Activated CD8-positive, alpha-beta T cell treated with anti-CD3 and anti-CD28 coated beads, Interleukin-2, amount 10 ng/mL, durations not matched to agents 7 days and 5 days (primary cell): ENCODE measurements at places on chromosomes 12 and 14.

DNA sequence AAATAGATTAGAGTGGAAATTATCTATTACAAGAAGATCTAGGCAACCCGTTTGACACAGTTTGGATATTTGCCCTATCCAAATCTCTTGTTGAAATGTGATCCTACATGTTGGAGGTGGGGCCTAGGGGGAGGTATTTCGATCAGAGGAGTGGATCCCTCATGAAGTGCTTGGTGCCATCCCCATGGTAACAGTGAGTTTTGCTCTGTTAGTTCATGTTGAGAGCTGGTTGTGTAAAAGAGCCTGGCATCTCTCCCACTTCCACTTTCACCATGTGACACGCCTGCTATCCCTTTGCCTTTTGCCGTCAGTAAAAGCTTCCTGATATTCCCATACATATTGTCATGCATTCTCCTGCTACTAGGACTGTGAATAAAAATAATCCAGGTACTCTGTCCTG lies 66.4 kb upstream of the FLRT2 start:
- no peak overlapping the region for H3K4me3 ChIP-seq
- no peaks in the 10 kb centered on the region for H3K4me1 ChIP-seq
- DNase-seq = no peak
- H3K27me3 ChIP-seq = no peaks in the 10 kb centered on the region
- H3K27ac ChIP-seq = no peak overlapping the region
- H3K36me3 ChIP-seq = no peaks in the 10 kb centered on the region

DNA sequence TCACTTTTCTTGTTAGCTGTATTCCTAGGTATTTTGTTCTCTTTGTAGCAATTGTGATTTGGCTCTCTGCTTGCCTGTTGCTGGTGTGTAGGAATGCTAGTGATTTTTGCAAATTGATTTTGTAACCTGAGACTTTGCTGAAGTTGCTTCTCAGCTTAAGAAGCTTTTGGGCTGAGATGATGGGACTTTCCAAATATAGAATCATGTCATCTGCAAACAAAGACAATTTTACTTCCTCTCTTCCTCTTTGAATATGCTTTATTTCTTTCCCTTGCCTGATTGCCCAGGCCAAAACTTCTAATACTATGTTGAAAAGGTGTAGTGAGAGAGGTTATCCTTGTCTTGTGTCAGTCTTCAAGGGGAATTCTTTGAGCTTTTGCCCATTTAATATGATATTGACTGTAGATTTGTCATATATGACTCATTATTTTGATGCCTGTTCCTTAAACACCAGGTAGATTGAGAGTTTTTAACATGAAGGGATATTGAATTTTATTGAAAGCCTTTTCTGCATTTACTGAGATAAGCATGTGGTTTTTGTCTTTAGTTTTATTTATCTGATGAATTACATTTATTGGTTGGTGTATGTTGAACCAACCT lies 26.7 kb downstream of the CLECL1 start:
- no peak overlapping the region for H3K27ac ChIP-seq
- peaks cover 66% of the 10 kb centered on the region for H3K4me1 ChIP-seq
- no peak overlapping the region for H3K4me3 ChIP-seq
- no peak for DNase-seq
- H3K36me3 ChIP-seq = peaks cover 37% of the 10 kb centered on the region

DNA sequence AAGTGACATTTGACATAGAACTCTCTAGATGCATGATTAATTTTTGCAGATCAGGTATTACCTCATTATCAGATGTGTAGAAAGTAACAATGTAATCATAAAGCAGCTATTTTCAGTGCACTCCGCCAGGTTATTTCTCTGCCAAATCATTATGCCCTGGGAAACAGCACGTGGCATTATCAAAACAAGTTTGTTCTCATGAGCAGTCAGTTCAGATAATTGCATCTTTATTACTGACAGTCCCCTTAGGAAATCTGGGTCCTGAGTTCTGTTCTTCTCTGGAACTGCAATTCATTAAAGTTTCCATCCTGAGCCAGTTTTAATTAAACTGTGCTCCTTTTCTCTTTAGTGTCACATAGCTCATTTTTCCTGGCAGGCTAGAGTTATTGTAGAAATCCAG lies 94.7 kb upstream of the KRR1 start:
- H3K4me3 ChIP-seq = no peak overlapping the region
- H3K36me3 ChIP-seq = no peaks in the 10 kb centered on the region
- H3K27ac ChIP-seq = no peak overlapping the region
- no peaks in the 10 kb centered on the region for H3K4me1 ChIP-seq
- H3K27me3 ChIP-seq = peaks cover 10% of the 10 kb centered on the region

GRCh38 chr12:12890543-12891079 lies 751 bp upstream of the GPRC5A start:
- H3K4me1 ChIP-seq = peaks cover 8% of the 10 kb centered on the region
- H3K36me3 ChIP-seq = no peaks in the 10 kb centered on the region
- DNase-seq = peak; percentile 29
- H3K27me3 ChIP-seq = peaks cover 36% of the 10 kb centered on the region

GRCh38 chr12:97989366-97989940 lies 525.9 kb upstream of the TMPO start:
- no peak overlapping the region for H3K27ac ChIP-seq
- H3K4me3 ChIP-seq = no peak overlapping the region
- no peaks in the 10 kb centered on the region for H3K27me3 ChIP-seq
- no peak for DNase-seq
- no peaks in the 10 kb centered on the region for H3K36me3 ChIP-seq

GRCh38 chr12:20722142-20722541 lies 27.0 kb downstream of the SLCO1C1 start:
- no peaks in the 10 kb centered on the region for H3K27me3 ChIP-seq
- no peak overlapping the region for H3K27ac ChIP-seq
- no peaks in the 10 kb centered on the region for H3K4me1 ChIP-seq
- no peak for DNase-seq
- no peak overlapping the region for H3K4me3 ChIP-seq
- H3K36me3 ChIP-seq = no peaks in the 10 kb centered on the region

DNA sequence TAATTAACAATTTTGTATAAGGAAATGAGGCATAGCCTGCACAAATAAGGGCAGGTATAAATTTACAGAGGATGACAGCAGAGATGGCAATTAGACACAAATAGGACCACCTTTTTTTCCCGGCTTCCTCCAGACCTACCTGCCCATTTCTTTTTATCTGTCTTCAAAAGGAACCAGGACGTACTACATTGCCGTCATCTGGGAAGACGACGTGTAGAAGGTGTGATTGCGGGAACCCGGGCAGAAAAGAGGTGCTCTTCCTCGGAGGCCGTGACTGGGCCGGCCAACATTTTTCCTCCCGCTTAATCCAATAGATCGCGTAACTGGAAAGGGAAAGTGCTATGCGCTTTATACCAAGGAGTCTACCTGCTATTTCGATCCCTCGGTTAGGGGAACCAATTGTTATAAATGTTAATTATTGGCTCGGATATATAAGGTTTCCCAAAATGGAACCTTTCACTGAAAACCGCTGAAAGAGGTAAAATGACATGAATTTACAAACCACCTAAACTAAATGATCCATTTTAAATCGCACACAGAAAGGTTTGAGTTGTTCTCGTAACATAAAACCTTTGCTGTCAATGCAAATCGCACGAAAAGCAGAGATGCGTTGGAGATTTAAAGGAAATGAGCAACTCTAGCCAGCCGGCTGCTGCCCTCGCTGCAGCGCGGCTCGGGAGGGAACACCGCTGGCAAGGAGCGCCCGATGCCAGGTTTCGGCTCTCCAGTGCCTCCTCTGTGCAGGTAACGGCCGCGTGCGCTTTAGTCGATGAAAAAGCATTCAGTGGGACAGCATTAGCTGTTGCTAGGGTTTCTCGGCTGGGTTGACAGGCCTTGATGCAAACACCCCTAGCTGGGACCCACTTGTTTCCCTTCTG lies 2.8 kb upstream of the SIX1 start:
- H3K27me3 ChIP-seq = peaks cover 90% of the 10 kb centered on the region
- no peak overlapping the region for H3K4me3 ChIP-seq
- no peak overlapping the region for H3K27ac ChIP-seq

- H3K36me3 ChIP-seq = no peaks in the 10 kb centered on the region
- no peak overlapping the region for H3K27ac ChIP-seq
- no peak for DNase-seq
- H3K4me1 ChIP-seq = no peaks in the 10 kb centered on the region
Observed at GRCh38 chr12:101945369-101946232, 68.2 kb downstream of the DRAM1 start.

GRCh38 chr12:88834226-88834625 lies 254.0 kb upstream of the KITLG start:
- no peaks in the 10 kb centered on the region for H3K36me3 ChIP-seq
- H3K4me3 ChIP-seq = no peak overlapping the region
- no peaks in the 10 kb centered on the region for H3K4me1 ChIP-seq

DNA sequence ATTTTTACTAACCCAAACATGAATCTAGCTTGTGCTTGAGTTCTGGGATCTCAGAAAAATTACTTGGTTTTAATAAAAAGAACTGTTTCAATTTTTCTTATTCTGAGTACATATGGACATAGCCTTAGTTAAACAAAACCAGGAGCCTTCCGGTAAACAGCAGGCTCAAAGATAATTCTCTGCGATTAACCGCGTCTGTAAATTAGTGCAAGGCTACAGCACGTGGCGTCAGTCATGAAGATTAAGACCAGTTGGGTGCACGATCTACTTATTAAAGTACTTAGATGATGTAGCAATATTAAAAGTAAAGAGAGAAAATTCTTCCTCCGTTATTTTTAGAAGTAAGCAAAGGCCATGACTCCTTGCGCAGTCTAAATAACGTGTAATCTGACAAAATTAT lies 700 bp downstream of the KCNJ8 start:
- H3K4me1 ChIP-seq = peaks cover 2% of the 10 kb centered on the region
- H3K27ac ChIP-seq = no peak overlapping the region
- H3K36me3 ChIP-seq = no peaks in the 10 kb centered on the region
- peaks cover 49% of the 10 kb centered on the region for H3K27me3 ChIP-seq
